ENCODE measurements at places on chromosomes 13 and 19. TPM values are rescaled to one million over a fixed set of nuclear protein-coding genes. Genes with fewer than 3 reads are reported as not detected.

Gene GZMM
- 0.84 TPM for total RNA-seq

Gene USPL1
- 14.2 TPM for total RNA-seq

GRCh38 chr13:34749046-34749445 is 193.0 kb upstream of the NBEA start:
- DNase-seq: no peak

DNA sequence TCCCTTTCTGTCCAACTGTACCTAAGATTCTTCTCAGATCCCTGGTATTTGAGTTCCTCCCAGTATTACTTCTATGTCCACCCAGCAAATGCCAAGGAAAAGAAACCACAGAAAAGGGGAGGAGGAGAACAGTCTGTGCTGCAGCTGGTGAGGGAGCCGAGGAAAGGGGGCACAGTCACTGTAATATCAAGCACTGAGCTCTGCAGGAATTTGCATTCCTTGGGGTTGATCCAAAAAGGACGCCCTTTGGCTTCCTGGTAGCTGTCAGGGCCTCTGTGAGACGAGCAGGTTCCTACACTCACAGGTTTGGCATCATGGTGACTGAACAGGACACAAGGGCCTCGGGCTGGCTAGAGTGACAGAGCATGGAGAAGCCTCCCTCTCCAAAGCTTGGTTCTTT is 273.4 kb downstream of the NHLRC3 start:
- DNase-seq: peak; percentile 23

- peak; percentile 6 for DNase-seq
Observed at GRCh38 chr13:97477844-97478243, 43.9 kb downstream of the RAP2A start.

- no peak for DNase-seq
Observed at GRCh38 chr13:38636761-38637160, 50.1 kb upstream of the FREM2 start.

- DNase-seq: no peak
Observed at GRCh38 chr19:3990815-3991117, 5.5 kb upstream of the EEF2 start.

Gene SIGLEC6
- total RNA-seq: not detected

Gene WDR87
- not detected for total RNA-seq
